Iris pigment epithelial cell (primary cell): ENCODE measurements at places on chromosomes 4 and X.

DNA sequence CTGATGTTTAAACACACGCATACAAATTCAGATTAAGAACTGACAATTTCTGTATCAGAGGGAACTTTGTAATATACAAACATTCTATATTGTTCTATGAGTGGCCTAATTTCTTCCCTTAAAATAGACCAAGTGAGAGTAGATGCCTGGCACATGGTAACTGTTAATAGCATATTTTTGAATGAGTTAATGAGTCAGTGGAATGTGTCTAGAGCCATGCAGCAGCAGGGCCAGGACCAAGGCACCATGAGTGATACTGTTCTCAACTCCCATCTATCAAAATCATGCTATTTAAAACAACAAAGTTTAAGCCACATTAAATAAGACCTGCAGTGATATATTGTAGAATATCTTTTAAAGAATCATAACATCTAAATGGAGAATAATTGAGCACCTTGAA lies 98.3 kb downstream of the ARHGAP24 start:
- no peak for DNase-seq

DNA sequence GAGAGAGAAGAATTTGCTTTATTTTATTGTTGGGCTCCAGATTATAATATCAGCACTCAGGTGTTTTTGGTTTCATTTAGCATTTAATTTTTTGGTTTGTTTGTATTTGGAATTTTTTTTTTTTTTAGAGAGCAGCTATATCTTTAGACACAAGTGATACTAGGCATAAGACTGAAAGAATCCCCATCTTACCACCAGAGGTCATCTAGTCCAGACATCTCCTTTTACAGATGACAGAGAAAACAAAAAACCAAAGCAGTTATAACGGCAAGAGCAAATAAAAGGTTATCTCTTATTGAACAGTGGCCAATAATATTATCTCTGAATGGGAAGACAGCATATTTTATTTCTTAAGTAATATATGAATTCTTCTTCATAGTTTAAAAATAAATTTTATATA lies 22.8 kb downstream of the USP38 start:
- DNase-seq: peak; percentile 27

GRCh38 chr4:182277377-182277776 lies 34.2 kb downstream of the TENM3 start:
- peak; percentile 70 for DNase-seq

- peak; percentile 52 for DNase-seq
These were observed 75.8 kb downstream of the NUDT11 start for GRCh38 chrX:51420610-51421009.

DNA sequence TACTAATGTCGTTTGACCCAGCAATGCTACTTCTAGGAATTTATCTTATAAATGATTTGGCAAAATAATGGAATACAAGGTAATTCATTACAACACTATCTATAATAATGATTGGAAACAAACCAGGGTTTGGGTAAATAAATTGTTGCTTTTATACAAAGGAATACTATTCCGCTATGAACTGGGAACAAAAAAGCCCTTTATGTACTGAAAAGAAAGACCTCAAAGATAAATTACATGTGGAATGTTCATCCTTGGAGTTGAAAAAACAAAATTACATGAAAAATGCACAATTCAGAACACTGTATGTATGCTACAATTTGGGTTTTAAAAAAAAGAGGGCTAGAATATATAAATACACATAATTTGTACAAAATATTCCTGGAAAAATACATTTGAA lies 5.2 kb upstream of the NUP54 start:
- DNase-seq: no peak

- peak; percentile 99 for DNase-seq
These were observed 32.4 kb upstream of the MYOZ2 start for GRCh38 chr4:119103263-119103662.

GRCh38 chr4:90745176-90745575 lies 618.0 kb downstream of the CCSER1 start:
- peak; percentile 17 for DNase-seq

DNA sequence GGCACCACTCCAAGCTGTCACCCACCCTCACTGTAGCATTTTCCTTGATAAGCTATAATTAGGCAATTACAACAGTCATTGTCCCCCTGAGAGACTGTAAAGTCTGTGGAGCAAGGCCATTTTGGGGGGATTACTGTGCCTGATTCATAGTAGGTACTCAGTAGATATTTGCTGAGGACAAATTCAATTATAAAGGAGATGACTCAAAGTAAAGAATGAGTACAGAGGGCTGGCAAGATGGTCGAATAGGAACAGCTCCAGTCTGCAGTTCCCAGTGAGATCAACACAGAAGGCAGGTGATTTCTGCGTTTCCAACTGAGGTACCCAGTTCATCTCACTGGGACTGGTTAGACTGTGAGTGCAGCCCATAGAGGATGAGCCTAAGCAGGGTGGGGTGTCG lies 42.0 kb downstream of the MAOB start:
- DNase-seq: no peak

GRCh38 chr4:182400790-182401189 lies 157.6 kb downstream of the TENM3 start:
- no peak for DNase-seq

- no peak for DNase-seq
These were observed 90.8 kb downstream of the GATB start for GRCh38 chr4:151669990-151670389.

GRCh38 chr4:8341691-8342090 lies 72.1 kb downstream of the HTRA3 start:
- no peak for DNase-seq

GRCh38 chr4:168888715-168889215 lies 121.3 kb downstream of the CBR4 start:
- no peak for DNase-seq

- DNase-seq: peak; percentile 94
These were observed 449.6 kb downstream of the FSTL5 start for GRCh38 chr4:161714022-161714751.
